GM23248 (cell line): ENCODE measurements at places on chromosomes 3 and 15.
A peak's percentile ranks its signal among the peaks of the same experiment; 100 is the strongest.

- DNase-seq, result no peak
Measured at GRCh38 chr15:66783314-66783713, 81.3 kb downstream of the SMAD6 start.

- DNase-seq, result peak; percentile 93
Measured at GRCh38 chr3:16112910-16113504, 61.5 kb upstream of the GALNT15 start.

- no peak for DNase-seq
Measured at GRCh38 chr3:114687151-114687550, 393.3 kb downstream of the TIGIT start.

- DNase-seq, result no peak
Measured at GRCh38 chr15:89826671-89827655, 12.3 kb upstream of the ANPEP start.

GRCh38 chr3:21142031-21142430 lies 609.0 kb downstream of the ZNF385D start:
- DNase-seq, result no peak

DNA sequence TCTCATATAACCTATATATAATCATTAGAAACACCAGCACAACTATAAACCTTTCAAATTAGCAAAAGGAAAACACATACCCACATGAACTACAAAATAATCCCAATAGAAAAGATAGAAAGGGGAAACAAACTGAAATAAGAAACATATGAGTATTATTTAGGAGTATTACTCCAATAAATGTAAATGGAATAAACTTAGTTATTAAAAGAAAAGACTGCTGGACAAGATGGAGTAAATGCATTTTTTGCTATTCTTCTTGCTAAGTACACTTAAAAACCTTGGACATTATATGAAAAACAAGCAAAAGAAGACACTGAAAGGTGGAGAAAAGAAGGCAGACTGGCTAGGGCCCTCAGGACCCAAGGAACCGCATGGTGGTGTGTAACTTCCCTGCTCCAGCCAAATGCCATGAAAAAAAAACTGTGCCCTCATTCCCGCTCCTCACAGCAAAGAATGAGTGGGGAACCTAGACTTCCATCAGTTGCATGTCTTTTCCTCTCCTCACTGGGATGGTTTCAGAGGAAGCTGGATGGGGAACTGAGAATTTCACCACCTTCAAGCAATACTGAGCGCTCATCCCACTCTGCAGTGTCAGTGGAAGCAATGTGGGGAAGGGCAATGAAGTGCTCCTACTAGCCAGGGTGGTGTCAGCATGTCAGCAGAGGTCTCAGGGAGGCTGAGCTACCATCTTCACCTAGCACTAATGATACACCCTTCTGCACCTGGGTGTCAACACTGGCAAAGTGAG lies 43.7 kb upstream of the ADAMTS17 start:
- no peak for DNase-seq

GRCh38 chr15:82871358-82871757 lies 61.9 kb downstream of the WHAMM start:
- no peak for DNase-seq

DNA sequence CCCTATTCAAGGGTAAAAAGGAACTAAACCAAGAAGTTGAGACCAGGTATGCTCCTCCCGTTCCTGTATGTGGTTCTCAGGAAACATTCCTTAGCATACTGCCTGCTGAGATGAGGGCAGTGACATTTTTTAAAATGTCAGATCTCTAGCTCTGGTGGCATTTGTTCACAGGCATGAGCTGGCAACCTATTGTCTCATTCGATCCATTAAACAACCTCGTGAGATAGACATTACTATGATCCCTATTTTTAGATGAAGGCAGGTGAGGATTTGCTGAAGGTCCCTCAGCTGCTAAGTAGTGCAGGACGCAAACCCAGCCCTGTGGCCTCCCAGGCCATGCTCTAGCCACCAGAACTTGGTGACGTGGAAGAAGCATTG lies 74.9 kb downstream of the SIDT1 start:
- no peak for DNase-seq

- peak; percentile 98 for DNase-seq
Measured at GRCh38 chr3:171284308-171285075, 175.7 kb downstream of the TNIK start.

DNA sequence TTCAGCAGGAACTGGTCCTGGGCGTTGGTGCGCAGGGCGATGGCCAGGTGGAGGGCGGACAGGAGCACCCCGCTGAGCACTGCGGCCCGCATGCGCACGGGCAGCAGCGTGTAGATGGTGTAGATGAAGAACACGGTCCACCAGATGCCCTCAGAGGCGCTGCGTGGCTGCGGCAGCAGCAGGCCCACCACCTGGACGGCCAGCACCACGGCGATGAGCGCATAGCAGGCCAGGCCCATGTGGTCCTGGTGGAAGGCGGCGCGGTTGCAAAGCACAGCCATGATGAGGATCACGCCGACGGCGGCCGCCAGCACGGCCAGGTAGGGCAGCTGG lies 1.5 kb downstream of the ADCY5 start:
- no peak for DNase-seq
